ENCODE measurements at places on chromosomes 12 and 14. TPM values are rescaled to one million over a fixed set of nuclear protein-coding genes. Genes with fewer than 3 reads are reported as not detected.

KRT74 gene
- polyA plus RNA-seq = not detected

CCNT1 gene
- polyA plus RNA-seq = 18.5 TPM

IL22 gene
- polyA plus RNA-seq = not detected

LRCOL1 gene
- polyA plus RNA-seq = not detected

GRCh38 chr14:68403191-68404145 is 389.4 kb downstream of the ZFP36L1 start:
- no peaks in the 10 kb centered on the region for H3K27me3 ChIP-seq
- H3K27ac ChIP-seq = peak overlapping the region; percentile 51
- peaks cover 26% of the 10 kb centered on the region for H3K4me1 ChIP-seq
- no peak overlapping the region for H3K4me3 ChIP-seq
- DNase-seq = no peak

DNA sequence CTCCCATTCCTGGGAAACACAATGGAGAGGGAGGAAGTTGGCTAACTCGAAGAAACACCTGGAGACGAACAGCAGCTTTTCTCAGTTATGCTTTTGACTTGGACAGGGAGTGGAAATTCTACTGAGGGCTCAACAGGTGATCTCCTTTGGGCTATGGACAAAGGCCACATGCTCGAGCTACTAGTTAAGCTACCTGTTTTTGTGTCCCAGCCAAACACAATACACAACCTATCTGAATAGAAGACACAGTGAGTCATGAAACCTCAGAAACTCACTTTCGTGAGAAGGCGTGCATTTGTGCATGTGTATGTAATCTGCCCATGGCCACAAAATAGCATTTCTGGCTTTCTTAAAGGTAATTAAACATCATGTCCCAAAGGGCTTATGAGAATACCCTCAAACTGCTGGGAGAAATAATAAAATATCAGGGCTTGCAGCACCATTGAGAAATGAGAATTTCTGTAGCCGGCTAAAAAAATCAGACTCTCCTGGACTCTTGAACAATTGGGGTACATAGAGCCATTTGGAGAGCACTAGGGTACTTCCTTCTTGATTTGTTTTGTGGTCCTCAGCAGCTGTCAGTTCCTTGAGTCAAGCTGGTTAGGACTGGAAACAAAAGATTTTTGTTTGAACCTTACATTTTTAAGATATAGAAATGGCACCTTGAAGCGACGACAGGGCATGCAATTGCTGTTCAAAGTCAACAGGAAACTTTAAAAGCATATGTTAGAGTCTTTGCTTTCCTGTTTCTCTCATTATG is 85.5 kb upstream of the PTHLH start:
- no peaks in the 10 kb centered on the region for H3K27me3 ChIP-seq
- no peak overlapping the region for H3K27ac ChIP-seq
- H3K36me3 ChIP-seq = no peaks in the 10 kb centered on the region
- no peak for DNase-seq

- no peaks in the 10 kb centered on the region for H3K4me1 ChIP-seq
- H3K36me3 ChIP-seq = no peaks in the 10 kb centered on the region
- no peak overlapping the region for H3K4me3 ChIP-seq
These were observed 25.7 kb downstream of the ANO4 start for GRCh38 chr12:100820314-100820713.

DNA sequence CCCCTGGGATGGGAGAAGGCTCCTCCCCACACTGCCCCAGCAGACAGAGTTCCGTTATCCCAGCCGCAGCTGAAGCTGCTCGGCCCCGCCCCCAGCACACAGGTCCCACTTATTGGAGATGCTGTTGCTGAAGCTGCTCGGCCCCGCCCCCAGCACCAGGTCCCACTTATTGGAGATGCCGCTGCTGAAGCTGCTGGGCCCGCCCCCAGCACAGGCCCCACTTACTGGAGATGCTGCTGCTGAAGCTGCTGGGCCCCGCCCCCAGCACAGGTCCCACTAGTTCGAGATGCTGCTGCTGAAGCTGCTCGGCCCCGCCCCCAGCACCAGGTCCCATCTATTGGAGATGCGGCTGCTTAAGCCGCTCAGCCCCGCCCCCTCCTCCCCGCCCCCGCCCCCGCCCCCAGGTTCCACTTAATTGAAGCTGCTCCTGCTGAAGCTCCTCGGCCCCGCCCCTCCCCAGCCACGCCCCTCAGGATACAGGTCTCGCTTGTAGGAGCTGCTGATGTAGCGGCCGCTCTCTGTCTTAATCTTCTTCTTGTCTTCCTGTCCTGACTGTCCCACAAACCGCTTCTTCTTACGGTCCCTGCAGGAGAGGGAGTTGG is 12.0 kb downstream of the CFAP73 start:
- no peak overlapping the region for H3K27ac ChIP-seq
- no peaks in the 10 kb centered on the region for H3K4me1 ChIP-seq
- DNase-seq = no peak
- H3K36me3 ChIP-seq = no peaks in the 10 kb centered on the region
- no peaks in the 10 kb centered on the region for H3K27me3 ChIP-seq
- H3K4me3 ChIP-seq = no peak overlapping the region

GRCh38 chr12:99985129-99985570 is 414 bp upstream of the ANKS1B start:
- peak overlapping the region; percentile 57 for H3K4me3 ChIP-seq
- DNase-seq = no peak
- H3K27me3 ChIP-seq = no peaks in the 10 kb centered on the region

- H3K4me3 ChIP-seq = no peak overlapping the region
- no peak overlapping the region for H3K27ac ChIP-seq
- DNase-seq = no peak
- H3K27me3 ChIP-seq = no peaks in the 10 kb centered on the region
These were observed 388.6 kb downstream of the RAD51B start for GRCh38 chr14:68208218-68208617.

DNA sequence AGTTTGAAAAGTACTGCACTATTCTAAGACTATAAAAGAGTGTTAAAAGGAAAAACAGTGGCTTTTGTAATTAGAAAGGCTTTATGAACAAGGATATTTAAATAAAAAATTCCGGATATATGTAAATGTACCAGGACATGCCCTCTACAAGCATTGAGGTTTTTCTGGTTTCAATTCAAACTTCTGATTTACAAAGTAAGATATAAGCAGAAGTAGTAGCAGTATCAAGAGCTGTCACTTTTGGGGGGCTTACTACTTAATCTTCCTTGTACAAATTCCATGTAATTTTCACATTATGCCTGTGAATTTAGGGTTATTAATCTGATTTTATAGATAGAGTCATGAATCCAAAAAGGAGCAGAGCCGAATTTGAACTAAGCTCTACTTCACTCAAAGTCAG is 170.3 kb upstream of the ATP2B1 start:
- no peak overlapping the region for H3K4me3 ChIP-seq
- H3K4me1 ChIP-seq = peaks cover 1% of the 10 kb centered on the region
- H3K27ac ChIP-seq = no peak overlapping the region
- no peak for DNase-seq
- H3K36me3 ChIP-seq = no peaks in the 10 kb centered on the region

DNA sequence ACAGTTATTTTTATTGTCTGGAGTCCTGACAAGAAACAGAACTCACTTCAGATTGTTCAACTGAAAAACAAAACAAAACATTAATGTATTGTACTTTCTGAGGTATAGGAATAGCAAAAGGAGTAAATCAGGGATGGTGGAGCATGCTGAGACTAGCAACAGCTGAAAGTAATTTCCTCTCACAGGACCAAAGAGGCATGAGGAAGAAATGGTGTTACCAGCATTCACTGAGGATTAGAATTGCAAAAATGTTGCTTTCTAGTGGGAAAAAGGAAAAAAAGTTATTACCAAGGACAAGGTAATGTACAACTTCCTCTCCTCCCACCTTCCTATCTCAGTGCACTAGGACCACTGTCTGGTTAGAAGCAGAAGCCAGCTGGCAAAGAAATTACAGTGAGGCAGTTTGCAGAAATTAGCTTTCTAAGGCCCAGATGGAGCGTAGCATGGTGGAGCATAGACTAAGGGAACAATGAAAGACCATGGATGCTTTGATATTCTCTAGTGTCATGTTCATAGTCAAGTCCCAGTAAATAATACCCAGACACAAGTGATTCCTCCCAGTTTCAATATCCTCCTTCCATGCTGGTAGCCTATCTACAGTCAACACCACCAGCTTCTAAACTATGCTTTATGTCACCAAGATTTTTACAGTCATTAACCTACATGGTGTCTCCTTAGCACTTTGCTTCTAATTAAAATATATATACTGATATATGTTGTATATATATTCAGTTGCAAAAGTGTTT is 133.7 kb upstream of the DCN start:
- no peak overlapping the region for H3K27ac ChIP-seq
- no peaks in the 10 kb centered on the region for H3K36me3 ChIP-seq
- H3K4me3 ChIP-seq = no peak overlapping the region
- H3K27me3 ChIP-seq = no peaks in the 10 kb centered on the region
- DNase-seq = no peak

DNA sequence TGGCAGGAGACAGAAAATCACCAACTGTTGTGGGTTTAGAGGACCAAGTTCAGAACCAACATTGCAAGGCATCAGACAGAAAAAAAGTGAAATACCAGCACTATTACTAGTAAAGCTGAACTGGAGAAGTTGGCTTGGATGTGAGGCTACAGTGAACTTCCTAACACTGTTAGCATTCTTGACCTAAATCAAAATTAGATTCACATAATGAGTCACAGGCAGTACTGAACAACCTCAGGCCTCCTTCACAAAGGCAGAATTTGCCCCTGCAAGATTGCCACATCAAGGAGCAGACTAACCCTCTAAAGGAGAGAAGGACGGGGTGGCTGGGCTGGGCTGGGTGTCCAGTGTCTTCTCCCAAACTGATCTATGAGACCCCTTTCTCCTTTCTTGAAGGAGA is 539.7 kb downstream of the SNAPC1 start:
- DNase-seq = no peak
- no peak overlapping the region for H3K27ac ChIP-seq
- H3K27me3 ChIP-seq = no peaks in the 10 kb centered on the region
- H3K4me3 ChIP-seq = no peak overlapping the region
- H3K36me3 ChIP-seq = no peaks in the 10 kb centered on the region
- H3K4me1 ChIP-seq = no peaks in the 10 kb centered on the region

DNA sequence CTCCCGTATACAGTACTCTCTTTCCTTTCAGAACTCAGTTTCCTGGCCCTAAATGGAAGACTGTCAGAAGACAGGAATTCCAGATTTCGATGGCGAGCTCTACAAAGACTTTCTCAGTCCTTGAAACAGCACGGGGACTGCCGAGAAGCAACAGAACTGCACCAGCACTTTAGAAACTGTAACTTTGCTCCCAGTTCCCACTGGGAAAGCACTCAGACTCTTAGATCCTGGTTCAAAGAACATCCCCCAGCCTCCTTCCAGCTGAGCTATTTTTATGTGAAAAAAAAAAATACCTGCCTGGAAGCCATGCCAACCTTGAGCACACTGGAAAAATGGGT is 1.8 kb downstream of the PXN start:
- no peaks in the 10 kb centered on the region for H3K36me3 ChIP-seq
- H3K27ac ChIP-seq = no peak overlapping the region
- no peaks in the 10 kb centered on the region for H3K27me3 ChIP-seq

DNA sequence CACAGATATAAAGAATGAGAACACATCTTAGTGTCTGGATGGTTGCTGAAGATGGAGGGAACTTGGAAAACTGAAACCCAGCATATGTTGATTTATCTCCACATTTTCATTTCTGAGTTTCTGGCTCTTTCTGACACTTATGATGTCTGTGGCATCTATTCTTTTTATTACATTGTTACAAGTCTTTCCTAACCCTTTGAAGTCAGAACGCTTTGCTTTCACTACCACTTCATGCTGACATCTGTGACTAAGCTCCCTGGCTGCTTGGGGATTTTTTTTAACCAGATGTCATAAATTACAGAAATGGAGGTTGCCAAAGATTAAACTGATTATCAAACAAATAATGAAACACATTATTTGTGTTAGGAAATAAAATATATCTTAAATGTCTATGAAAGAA is 188.7 kb downstream of the KITLG start:
- no peak overlapping the region for H3K27ac ChIP-seq
- H3K36me3 ChIP-seq = no peaks in the 10 kb centered on the region
- H3K27me3 ChIP-seq = no peaks in the 10 kb centered on the region
- no peak for DNase-seq
- H3K4me1 ChIP-seq = no peaks in the 10 kb centered on the region

GRCh38 chr12:110115675-110116074 is 8.5 kb upstream of the IFT81 start:
- H3K4me3 ChIP-seq = no peak overlapping the region
- peak overlapping the region; percentile 19 for H3K27ac ChIP-seq
- H3K4me1 ChIP-seq = peaks cover 13% of the 10 kb centered on the region
- H3K27me3 ChIP-seq = no peaks in the 10 kb centered on the region
- H3K36me3 ChIP-seq = no peaks in the 10 kb centered on the region
- DNase-seq = no peak

DNA sequence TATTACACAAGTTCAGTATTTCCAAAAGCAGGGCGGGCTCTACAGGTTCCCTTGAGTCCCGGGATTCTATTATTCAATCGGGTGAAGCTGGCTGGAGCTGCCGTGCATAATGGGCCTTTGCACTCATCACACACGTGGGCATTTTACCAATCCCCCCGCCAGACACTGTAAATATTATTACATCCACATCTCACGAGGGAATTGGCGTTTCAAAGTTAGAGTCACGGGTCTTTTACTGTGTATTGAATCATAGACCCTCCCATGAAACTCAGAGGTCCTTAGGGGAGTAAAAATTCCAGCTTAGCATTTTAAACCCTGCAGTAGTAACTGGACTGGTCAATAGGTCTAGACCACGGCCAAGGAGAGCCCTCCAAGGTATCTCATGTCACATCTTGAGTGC is 70.3 kb downstream of the MAP1LC3B2 start:
- no peaks in the 10 kb centered on the region for H3K36me3 ChIP-seq
- no peak overlapping the region for H3K27ac ChIP-seq
- no peak for DNase-seq
- no peaks in the 10 kb centered on the region for H3K4me1 ChIP-seq

GRCh38 chr14:21070083-21070609 is at the start of gene ARHGEF40:
TSS of gene ARHGEF40 (plus strand) at chr14:21070304. CDS start at chr14:21070397, 93 bp downstream.
- no peaks in the 10 kb centered on the region for H3K36me3 ChIP-seq
- peak within 1 kb of the TSS; percentile 95 for H3K27ac ChIP-seq
- peak; percentile 78 for DNase-seq
- H3K4me1 ChIP-seq = peaks cover 1% of the 10 kb centered on the region

Data from ovary (tissue), 10 donors.